Hematopoietic multipotent progenitor cell treated with erythropoietin and hydrocortisone succinate and interleukin-3 and kit ligand, for 17 days (in vitro differentiated cells): ENCODE measurements at places on chromosomes 2 and 18.

GRCh38 chr2:127226520-127227263 lies 6.6 kb upstream of the CYP27C1 start:
- DNase-seq = no peak

GRCh38 chr18:37330173-37330572 lies 235.4 kb downstream of the CELF4 start:
- DNase-seq = no peak

- DNase-seq = no peak
Measured at GRCh38 chr2:26193578-26194231, 20.8 kb downstream of the GAREM2 start.

DNA sequence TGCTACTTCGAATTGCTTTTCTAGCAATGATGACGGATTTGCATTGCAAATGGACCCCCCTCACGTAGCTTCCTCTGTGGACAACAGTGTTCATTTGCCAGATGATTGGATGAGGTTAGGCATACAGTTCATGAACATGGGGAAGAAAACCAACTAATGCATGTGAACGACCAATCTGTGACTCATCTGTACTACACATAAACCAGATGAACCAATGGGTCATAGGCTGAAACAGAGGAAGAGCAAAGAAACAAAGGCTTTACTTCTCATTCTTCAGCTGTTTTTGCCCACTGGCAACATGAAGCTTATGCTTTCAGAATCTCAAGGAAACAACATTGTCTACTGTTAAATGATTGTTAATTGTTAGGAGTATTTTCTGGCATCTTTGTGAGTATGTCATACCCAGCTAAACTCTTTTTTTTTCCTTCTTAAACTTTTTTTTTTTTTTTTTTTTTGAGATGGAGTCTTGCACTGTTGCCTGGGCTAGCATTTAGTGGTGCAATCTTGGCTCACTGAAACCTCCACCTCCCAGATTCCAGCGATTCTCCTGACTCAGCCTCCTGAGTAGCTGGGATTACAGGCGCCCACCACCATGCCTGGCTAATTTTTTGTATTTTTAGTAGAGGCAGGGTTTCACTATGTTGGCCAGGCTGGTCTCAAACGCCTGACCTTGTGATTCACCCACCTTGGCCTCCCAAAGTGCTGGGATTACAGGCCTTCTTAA lies 35.5 kb downstream of the EFEMP1 start:
- no peak for DNase-seq

DNA sequence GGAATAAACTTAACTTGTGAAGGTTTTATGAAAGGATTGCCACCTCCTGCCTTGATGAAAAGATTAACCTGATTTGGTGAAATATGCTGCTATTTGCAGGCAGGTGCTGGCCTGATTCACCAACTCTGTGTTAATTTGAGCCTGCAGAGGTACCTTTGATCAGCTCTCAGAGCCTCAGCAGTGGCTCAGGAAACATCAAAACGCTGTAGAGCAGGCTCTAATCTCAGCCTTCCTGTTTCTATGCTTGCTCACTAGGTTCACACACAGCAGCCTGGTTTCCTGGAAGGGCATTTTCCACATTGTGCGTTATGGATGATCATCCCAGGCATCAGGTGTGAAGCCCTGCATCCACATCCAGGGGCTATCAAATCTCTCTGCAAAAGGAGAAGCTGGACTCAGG lies 16.9 kb downstream of the TGIF1 start:
- no peak for DNase-seq

GRCh38 chr18:44093253-44093652 lies 587.4 kb upstream of the SETBP1 start:
- no peak for DNase-seq

DNA sequence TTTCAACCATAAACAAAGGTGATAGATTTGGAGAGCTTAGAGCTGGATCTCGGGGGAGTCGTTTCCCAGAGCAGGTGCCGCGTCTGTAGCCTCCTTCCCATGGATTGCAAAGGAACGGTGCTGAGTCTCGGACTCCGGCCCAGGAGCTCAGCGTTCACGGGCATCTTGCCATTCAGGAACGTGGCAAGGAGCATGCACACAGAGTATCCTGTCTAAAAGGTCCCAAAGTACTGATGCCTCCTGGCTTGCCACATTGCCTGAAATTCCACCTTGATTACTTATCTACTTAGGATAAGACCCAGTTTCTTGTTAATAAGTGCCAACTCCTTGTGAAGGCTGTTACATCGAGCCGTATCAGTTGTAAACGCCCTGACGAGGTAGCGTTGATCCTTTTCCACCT lies 197.8 kb upstream of the MYT1L start:
- DNase-seq = no peak

GRCh38 chr18:53796040-53796729 lies 428.3 kb downstream of the MBD2 start:
- no peak for DNase-seq

- no peak for DNase-seq
Measured at GRCh38 chr2:196594158-196594557, 45.4 kb upstream of the CCDC150 start.

GRCh38 chr18:36402765-36403396 lies 105.4 kb downstream of the FHOD3 start:
- DNase-seq = no peak
